Neural crest cell (in vitro differentiated cells): ENCODE measurements at places on chromosomes 7 and 10.

- no peak for DNase-seq
Measured at GRCh38 chr7:71657386-71657785, 525.4 kb downstream of the GALNT17 start.

DNA sequence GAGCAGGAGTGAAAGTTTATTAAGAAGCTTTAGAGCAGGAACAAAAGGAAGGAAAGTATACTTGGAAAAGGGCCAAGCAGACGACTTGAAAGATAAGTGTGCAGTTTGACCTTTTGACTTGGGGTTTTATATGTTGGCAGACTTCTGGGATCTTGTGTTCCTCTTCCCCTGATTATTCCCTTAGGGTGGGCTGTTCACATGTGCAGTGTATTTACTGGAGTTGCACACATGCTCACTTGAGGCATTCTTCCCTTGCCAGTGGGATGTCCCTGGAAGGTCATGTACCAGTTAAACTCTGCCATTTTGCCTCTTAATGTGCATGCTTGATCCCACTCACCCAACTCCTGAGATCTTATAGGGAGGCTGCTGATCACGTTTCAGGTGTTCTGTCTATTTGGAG, 23.4 kb upstream of the ARHGAP12 start:
- no peak for DNase-seq

- no peak for DNase-seq
Measured at GRCh38 chr10:57964351-57964750, 303.3 kb downstream of the IPMK start.

DNA sequence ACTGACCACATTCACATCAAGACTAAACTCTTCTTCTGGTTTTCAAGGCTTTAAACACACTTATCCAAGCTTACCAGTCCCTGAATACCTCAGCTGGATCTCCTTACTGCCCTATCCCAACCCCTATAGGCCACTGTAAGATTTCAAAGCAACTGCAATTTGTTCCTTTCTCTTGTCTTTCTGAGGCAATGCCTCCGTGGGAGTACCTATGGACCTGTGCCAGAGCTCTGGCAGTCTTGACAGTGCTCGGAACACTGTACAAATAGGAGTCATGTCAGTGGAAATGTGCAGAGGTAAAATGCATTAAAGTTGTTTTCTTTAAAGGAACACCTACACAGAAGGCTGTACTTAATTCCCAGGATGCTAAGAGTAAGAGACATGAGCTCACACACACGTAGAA, 124.7 kb downstream of the CNOT4 start:
- no peak for DNase-seq

GRCh38 chr7:134691546-134692343, 45.1 kb downstream of the BPGM start:
- DNase-seq, result no peak

DNA sequence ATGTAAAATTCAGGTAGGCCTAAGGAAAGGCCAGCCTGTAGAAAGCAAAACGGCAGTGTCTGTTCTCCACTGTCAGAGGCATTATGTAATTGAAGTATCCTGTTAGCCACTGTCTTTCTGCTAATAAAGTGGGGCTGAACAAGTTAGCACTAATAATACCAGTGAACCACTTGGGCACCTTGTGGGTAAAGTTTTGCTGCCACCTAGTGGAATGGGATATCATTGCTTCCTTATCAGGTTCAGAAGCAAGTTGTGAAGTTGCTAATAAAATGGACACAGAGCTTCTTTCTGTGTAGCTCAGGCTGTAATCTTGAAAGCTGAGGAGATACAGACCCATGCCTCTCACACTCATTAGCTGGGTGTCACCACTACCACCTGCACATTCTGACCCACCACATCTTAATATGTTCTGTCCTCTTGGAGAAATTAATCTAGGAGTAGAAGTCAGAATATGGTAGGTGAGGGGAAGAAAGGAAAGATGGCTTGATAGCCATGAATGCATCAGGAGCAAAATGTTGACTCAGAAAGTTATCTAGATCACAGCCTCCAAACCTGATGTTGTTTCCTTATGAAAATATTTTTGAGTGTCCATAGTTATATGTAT, 175.1 kb downstream of the SEPTIN7 start:
- peak; percentile 53 for DNase-seq

DNA sequence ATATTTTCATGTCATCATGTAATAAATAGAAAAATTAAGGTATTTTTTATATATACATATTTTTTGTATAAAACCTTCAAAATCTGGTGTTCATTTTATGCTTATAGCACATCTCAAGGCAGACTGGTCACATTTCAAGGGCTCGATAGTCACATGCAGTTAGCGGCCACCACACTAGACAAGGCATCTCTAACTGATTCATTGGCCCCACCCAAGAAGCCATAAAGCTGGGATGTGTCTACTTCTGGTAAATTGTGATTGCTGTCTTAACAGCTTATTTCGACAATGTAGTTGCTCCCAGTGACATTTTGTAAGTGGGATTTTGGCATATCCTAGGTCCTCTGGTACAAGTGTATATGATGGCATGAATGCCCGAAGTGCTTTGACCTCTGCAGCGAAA, 168.7 kb downstream of the FRMD4A start:
- no peak for DNase-seq

DNA sequence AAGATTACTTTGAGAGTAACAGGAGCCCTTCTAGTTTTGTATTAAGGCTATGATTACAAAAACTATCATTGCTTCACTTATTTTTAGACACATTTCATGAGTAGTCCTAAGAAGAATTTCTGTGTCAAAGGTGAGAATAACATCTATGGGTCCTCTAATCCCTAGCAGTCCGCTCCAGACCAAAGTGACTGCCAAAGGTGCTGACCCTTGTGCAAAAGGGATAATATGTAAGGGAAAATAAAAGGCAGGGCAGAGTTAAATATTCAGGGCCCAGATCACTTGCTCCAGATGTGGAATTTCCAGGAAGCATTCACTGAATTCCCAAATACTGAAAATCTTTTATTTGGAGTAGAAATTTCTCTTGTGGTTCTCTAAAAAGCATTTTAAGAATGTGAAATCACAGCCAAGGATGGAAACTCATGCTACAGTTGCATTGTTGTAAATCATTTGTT, 29.3 kb downstream of the RHOBTB1 start:
- no peak for DNase-seq

DNA sequence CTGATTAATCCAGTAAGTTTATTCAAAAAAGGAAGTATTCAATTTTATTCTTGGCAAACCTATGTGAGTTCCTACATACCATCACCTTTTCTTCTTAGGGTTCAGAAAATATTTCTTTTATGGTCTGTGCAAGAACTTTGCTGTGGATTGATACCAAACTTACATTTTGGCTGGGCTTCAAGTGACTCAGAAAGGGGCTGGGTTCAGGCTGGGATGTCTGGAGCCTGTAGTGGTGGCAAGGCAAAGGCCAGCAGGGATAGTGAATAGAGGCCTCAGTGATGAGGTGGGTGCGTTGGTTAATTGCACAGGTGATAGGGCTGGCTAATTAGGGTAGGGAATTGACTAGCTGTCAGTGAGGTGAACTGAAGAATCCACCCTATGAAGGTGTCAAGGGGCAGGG, 40.2 kb upstream of the ATXN7L1 start:
- DNase-seq, result no peak

DNA sequence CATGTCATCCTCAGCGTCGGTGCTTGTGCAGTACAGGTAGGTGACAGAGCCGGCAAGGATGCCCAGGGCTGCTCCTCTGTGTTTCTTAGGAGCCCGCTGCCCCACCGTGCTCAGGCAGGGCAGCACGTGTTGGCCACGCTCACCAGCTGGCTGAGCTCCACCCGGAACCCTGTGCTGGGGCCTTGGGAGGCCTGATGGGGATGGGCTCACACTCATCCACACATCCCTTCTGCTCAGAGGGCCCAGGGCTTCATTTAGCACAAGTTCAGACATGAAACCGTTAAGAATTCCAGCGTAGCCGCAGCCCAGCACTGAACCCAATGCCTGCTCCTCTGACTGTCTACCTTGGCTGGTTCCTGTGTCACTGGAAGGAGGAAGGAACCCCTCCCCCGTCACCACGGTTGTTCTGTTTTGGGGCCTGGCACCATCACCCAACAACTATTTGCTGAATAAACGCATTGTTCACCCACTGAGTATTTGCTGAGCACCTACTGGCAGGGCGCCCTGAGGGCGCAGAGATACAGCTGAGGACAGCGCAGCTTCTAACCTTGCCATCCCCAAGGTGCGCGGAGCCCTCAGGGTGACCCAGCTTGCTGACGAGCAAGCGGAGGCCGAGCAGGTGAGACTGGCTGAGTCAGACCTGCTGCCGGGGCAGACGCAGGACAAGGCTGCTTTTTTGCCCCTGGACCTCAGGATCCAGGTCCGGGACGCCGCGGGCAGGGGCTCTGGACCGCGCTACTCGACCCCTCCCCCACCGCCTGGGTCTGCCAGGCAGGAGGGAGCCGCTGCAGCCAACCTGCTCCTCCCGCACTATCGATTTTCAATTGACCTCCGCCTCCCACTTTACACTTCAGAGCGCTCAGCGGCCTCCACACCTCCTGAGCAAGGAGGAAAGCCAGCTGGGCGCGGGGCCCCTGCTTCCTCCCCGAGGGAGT, 50.6 kb upstream of the RET start:
- DNase-seq, result no peak

- no peak for DNase-seq
Measured at GRCh38 chr7:36794689-36795088, 70.4 kb upstream of the AOAH start.
